GM23248 (cell line): ENCODE measurements at places on chromosomes 7 and 10. TPM values are rescaled to one million over a fixed set of nuclear protein-coding genes. Genes with fewer than 3 reads are reported as not detected.

CAV2 gene
- total RNA-seq: 251 and 283 TPM in 2 replicates

- DNase-seq: no peak
Measured at GRCh38 chr10:43264344-43264964, 2.4 kb downstream of the RASGEF1A start.

DNA sequence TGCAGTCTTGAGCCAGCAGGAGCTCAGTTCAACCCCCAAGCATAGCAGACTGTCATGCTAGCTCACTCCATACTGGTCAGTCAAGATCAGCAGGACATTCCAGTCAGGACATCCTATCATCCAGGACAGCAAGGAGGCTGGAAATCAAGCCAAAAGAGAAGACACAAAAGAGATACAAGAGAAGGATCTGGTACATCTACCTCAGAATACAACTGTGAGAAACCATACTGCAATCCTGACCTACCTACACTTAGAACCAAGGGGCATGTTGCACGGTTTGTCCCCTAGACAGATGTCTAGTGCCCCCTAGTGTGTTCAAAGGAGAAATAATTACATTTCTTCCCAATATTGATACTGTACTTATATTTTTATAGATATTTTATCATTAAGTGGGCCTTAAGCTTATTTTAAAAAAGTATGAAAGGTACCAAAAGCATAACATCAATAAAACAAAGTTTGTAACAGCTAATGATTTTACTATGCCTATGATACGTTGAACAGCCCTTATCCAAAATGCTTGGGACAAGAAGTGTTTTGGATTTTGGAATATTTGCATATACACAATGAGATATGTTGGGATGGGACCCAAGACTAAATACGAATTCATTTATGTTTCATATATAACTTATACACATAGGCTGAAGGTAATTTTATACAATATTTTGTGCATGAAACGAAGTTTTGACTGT, 26.7 kb downstream of the ERCC6 start:
- peak; percentile 56 for DNase-seq

ANKRD2 gene
- not detected in 2 replicates for total RNA-seq

GRCh38 chr10:6501931-6502330, 78.1 kb downstream of the PRKCQ start:
- no peak for DNase-seq

GRCh38 chr7:84469034-84469433, 274.4 kb upstream of the SEMA3A start:
- no peak for DNase-seq

GRCh38 chr10:124738441-124738840, 5.7 kb downstream of the FAM53B start:
- DNase-seq: no peak

DNA sequence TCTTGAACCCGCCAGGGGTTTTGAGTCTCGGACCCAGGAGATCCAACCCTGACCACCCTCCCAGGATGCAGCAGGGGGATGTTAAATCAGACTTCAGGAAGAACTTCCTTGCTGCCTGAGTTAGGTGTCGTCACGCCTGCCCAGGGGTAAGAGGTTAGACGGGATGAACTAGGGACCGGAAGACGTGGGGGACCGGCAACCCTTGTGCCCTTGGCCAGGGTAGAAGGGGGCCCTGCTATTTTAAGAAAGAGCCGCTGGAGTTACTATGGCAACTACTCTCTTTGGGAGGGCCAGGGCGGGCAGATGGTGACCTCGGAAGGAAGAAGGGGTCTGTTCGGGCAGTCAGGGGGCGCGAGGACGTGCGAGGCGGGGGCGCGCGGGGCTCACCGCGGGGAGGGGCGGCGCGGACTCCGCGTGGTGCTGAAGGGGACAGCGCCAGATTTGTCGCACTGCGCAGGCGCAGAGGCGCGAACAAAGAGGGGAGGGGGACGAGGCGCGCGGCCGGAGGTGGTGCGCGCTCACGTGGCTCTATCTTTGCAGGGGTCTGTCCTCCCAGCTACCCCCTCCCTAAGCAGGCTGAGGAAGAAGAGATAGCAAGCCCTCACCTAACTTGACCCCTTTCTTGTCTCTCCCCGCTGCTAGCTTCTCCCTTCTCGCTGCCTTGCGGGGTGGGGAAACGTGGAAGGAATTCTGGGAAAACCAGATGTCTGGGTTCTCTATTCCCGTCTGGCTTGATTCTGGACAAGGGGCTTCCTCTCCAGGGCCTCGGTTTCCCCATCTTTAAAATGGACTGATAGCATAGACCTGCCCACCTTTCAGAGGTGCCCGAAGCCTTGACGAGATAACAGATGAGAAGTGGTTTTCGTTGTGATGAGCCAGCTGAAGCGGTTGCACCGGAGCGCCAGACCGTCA, 940 bp upstream of the PSD start:
- DNase-seq: peak; percentile 46

ARL5B gene
- total RNA-seq: 10.7 and 11.8 TPM in 2 replicates

DNA sequence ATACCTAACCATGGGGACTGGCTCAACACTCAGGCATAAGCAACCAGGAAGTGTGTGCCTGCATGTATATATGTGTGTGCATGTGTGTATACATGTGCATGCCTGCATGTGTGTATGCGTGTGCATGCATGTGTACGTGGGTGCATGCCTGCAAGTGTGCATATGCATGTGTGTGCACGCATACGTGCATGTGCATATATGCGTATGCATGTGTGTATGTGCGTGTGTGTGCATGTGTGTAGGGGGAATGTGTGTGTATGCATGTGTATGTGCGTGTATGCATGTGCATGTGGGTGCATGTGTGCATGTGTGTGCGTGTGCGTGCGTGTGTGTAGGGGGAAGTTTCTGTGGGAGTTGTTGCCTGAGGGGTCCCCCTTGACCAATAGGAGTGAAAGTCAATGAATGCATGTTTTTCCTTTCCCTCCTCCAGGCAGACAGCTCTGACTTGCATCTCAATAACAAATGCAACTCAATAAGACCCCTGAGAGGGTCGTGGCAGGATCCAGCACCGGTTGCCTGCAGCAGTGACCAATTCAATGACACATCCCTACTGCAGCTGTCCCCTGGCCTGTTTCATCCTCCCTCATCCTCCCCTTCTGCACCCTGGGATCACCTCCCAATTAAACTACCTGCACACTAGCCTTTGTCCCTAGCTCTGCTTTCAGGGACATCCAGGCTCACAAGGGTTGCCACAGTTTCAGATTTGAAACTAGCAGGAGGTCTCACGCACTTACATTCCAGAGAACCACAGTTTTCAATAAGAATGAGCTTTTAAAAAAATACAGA, 27.0 kb upstream of the FZD8 start:
- DNase-seq: no peak

GRCh38 chr10:118842843-118843624, 88.3 kb upstream of the CACUL1 start:
- DNase-seq: no peak

PMS2 gene
- total RNA-seq: 12.8 and 17.1 TPM in 2 replicates

DNA sequence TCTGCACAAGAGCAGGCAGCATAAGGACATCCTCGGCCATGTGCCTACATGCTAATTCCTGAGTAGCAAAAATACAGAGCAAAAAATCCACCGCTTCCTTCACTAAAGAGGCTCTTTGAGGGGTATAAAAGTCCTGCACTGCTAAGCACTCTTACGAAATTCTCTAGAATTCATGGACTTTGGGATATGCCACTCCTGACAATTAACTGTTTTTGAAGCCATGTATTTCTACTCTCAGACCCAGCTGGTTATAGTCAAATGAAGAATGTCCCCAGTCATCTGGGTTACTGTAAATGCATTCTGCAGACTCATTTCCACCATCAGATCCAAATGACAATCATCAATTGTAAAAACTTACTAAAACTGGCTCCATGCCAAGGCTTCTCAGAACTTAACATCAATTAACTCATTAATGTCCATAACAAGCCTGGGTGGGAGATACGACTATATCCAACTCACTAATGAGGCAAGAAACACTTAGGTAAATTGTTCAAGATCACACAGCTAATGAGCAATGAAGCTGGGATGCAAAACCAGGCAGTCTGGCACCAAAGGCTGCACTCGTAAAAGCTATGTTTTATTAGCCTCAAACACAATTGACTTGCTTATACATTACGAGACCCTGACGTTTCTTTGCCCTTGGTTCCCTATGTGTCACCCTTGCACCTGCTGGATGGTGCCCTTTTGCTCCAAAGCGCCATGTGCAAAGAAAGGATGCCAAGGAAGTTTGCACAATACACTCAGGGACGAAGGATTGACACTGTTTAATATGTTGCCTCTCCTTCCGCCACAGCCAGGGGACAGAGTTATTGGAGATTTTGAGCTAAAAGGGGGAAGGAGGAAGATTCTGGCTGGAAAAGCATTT, 250.4 kb downstream of the ELMO1 start:
- DNase-seq: no peak

DNA sequence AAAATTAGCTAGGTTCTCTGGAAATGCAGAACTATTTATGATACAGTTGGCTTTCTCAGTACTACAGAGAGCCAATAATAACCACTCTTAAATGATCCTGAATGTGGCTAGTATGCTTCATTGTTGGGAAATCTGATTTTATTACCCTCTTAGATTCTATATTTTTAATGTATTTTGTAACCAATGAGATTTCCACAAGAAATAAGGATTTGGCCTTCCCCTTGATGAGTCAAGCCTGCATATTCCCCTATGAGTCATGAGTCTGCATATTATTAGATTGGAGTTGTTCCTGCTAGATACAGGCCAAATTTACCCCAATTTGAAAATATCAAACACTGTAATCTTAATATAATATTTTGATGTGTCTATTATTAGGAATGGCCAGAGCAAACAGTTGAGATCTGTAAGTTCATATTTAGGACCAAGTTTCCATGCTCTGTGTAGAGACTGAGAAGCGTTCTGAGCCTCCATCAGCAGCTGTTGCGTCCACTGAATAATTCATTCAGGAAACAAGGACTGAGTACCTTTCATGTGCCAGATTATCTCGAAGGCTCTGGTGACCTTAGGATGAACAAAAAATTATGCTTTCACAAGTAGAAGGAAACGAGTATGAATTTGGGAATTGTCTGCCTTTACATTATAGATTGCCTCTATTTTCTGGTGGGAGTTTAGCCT, 793.4 kb downstream of the NRG3 start:
- no peak for DNase-seq

EPHA1 gene
- not detected in 2 replicates for total RNA-seq

TUBB8 gene
- total RNA-seq: not detected in 2 replicates

DNA sequence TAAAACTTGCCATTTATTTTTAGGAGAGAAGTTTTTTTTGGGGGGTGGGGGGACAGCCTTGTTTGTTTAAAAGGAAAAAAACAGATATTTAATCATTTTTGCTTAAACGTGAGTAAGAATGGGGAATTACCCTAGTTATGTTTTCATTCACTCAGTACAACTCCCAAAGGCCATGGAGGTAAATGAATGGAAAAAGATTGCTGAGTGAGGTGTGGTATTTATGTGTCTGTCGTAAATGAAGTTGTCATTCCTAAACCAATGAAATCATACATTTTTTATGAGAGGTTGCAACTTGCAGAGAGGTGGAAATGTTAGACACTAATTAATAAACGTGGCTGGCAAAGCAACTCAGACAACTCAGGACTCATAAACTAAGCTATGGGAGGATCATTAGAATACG, 218.1 kb downstream of the CELF2 start:
- no peak for DNase-seq

GRCh38 chr7:32958046-32959025, 1.1 kb downstream of the FKBP9 start:
- peak; percentile 89 for DNase-seq

GRCh38 chr7:98334081-98334480, 52.6 kb downstream of the BRI3 start:
- peak; percentile 57 for DNase-seq

- no peak for DNase-seq
Measured at GRCh38 chr7:141466151-141466904, 84.9 kb upstream of the AGK start.

- DNase-seq: no peak
Measured at GRCh38 chr7:120944826-120945562, 5.6 kb upstream of the ING3 start.

DNA sequence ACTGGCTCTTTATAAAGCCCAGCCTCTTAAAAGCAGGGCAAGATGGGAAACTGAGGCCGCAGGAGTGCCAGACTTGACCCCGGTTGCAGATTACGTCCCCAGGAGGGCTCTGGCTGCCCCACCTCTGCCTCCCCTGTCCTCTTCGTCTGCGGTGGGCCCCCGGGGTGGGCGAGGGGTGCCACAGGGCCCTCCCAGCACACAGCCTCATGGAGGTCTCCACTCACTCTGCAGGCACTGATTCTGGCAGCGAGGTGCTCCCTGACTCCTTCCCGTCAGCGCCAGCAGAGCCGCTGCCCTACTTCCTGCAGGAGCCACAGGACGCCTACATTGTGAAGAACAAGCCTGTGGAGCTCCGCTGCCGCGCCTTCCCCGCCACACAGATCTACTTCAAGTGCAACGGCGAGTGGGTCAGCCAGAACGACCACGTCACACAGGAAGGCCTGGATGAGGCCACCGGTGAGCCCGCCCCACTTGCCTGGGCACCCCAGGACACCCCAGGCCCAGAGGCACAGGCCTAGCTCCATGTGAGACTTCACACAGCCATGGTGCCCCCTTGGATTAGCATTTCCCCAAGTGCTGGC, 39.4 kb upstream of the SLC29A3 start:
- no peak for DNase-seq

GIMAP6 gene
- total RNA-seq: not detected in 2 replicates

SPDYE6 gene
- total RNA-seq: not detected in 2 replicates

DNA sequence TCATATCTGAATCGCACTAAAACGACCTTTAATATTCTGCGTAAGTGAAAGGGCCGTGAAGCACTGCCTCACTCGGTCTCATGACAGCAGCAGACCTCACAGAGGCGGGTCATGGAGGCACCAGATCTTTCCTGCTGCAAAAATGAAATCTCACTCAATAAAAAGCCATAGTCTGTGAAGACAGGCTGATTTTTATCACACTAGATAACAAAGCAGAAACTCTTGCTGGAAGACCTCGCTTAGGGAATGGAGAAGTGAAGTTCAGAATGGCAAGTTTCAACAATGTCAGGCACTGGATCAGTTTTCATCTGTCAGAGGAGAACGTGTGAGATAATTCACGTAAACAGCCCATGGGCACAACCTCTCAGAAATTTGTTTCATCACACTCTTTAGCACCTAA, 8.0 kb downstream of the SEPHS1 start:
- no peak for DNase-seq

- DNase-seq: no peak
Measured at GRCh38 chr10:88457660-88458059, 125.5 kb downstream of the RNLS start.

DNA sequence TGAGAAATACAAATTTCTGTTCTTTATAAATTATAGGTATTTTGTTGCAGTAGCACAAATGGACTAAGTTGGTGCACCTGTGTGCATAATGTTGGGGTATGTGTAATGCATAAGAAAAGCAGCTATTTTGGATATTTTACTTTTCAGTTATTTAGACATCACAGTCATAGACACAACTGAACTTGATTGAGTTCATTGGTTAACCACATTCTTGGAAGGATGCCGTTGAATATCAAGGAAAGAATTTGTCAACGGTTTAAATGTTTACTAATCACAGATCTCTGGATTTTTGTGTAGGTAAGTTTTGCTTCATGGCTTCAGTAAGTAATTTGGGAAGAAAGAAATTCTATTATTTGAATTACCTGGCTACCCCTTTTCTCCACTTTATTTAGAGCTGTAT, 4.1 kb downstream of the OTUD1 start:
- peak; percentile 63 for DNase-seq

DNA sequence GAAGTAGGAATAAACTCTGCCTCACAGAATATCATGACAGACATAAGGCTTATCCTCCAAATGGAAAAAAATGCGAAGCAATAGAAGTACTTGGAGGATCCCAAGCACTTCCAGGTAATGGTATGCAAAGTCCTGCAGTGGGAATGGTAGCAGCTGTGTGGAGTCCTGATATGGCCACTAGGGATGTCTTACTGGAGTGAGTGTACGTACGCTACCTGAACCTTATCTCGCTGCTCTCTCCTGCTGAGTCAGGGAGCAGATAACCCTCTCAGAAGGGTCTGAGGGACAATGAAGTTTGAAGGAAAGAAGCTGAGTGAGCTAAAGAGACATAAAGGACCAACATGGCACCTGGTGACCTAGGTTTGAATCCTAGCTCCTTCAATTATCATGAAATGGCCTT, 42.2 kb downstream of the CH25H start:
- DNase-seq: no peak
